ENCODE measurements at places on chromosomes 16 and 17. TPM values are rescaled to one million over a fixed set of nuclear protein-coding genes. Genes with fewer than 3 reads are reported as not detected.

The TBC1D28 gene
- total RNA-seq: not detected

The ATF7IP2 gene
- 16.0 TPM for total RNA-seq

The SLC26A11 gene
- total RNA-seq: 42.4 TPM

The CDK10 gene
- total RNA-seq: 79.6 TPM

The CIBAR2 gene
- 12.8 TPM for total RNA-seq

The CLEC10A gene
- 7.7 TPM for total RNA-seq

GRCh38 chr16:67198238-67198734 lies 645 bp upstream of the ELMO3 start:
- DNase-seq: peak; percentile 70
- no peaks in the 10 kb centered on the region for H3K27me3 ChIP-seq
- peaks cover 24% of the 10 kb centered on the region for H3K4me1 ChIP-seq
- H3K36me3 ChIP-seq: peaks cover 81% of the 10 kb centered on the region
- no peak overlapping the region for H3K4me3 ChIP-seq
- H3K27ac ChIP-seq: peak overlapping the region; percentile 71

DNA sequence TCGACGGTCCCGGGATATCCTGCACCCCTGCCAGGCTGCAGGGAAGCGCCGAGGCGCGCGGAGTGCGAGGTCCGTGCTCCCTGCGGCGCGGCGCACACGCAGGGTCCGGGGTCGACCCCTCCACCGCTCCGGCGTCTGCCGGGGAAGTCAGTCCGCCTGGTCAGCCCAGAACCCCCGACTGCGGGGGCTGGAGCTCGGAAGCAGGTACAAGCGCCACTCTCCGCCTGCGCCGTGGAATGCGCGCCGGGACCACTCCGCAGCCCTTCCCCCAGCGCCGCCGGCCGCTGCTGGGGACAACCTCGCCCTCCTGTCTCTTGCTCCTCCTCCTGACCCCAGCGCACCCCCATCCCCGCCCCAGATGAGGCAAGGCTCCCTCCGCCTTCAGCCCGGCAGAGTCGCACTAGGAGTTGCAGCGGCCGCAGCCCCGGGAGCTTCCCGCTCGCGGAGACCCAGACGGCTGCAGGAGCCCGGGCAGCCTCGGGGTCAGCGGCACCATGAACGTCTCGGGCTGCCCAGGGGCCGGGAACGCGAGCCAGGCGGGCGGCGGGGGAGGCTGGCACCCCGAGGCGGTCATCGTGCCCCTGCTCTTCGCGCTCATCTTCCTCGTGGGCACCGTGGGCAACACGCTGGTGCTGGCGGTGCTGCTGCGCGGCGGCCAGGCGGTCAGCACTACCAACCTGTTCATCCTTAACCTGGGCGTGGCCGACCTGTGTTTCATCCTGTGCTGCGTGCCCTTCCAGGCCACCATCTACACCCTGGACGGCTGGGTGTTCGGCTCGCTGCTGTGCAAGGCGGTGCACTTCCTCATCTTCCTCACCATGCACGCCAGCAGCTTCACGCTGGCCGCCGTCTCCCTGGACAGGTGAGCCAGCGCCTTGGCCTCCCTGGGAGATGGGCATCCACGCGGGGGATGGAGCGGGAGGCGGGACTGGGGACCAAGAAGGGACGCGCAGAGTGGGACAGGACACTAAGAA lies at the start of gene GALR2:
Gene GALR2 (plus strand): TSS at position 392 of the 974 bp plus-strand sequence. CDS start 103 bp downstream, at position 495.
- H3K4me3 ChIP-seq: peak within 1 kb of the TSS; percentile 21
- DNase-seq: no peak
- peaks cover 61% of the 10 kb centered on the region for H3K4me1 ChIP-seq
- H3K27ac ChIP-seq: no peak within 1 kb of the TSS
- H3K27me3 ChIP-seq: peaks cover 62% of the 10 kb centered on the region

DNA sequence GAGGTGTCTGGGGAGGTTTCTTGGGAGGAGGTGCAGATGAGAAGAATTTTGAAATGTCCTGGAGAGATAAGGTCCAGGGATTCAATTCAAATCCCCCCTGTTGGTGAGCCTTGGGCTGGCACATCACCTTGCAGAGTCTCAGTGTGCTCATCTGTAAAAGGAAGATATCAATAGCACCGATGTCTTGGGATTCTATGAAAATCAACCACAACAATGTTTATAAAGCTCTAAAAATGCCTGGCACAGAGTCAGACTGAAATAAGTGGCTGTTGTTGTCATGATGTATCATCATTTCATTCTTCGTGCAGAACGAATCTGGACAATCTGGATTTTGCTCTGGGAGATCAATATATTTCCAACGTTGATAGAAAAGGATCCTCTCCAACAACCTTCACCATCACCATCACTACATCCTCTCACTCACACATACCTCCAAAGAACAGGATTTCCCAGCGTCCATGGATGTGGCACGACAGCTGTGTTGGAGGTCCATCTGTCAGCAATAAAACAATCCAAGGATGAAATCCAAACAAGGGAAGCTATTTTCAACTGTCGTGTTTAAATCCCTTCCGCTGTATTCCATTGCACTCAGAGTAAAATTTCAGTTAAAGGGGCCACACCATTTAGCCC lies 393.7 kb upstream of the DYNLRB2 start:
- peaks cover 6% of the 10 kb centered on the region for H3K4me1 ChIP-seq
- H3K27ac ChIP-seq: no peak overlapping the region
- DNase-seq: no peak
- H3K4me3 ChIP-seq: no peak overlapping the region

GRCh38 chr17:69084911-69085310 lies 24.2 kb upstream of the ABCA9 start:
- no peak for DNase-seq
- no peaks in the 10 kb centered on the region for H3K4me1 ChIP-seq
- peaks cover 20% of the 10 kb centered on the region for H3K36me3 ChIP-seq
- no peak overlapping the region for H3K4me3 ChIP-seq

- DNase-seq: peak; percentile 70
- no peaks in the 10 kb centered on the region for H3K27me3 ChIP-seq
- H3K4me3 ChIP-seq: no peak overlapping the region
- H3K36me3 ChIP-seq: no peaks in the 10 kb centered on the region
- H3K27ac ChIP-seq: no peak overlapping the region
- peaks cover 49% of the 10 kb centered on the region for H3K4me1 ChIP-seq
These were observed 52.8 kb downstream of the TOM1L2 start for GRCh38 chr17:17919169-17920107.

- no peak overlapping the region for H3K4me3 ChIP-seq
- no peak for DNase-seq
- H3K27ac ChIP-seq: no peak overlapping the region
- no peaks in the 10 kb centered on the region for H3K27me3 ChIP-seq
These were observed 37.2 kb downstream of the KCNJ2 start for GRCh38 chr17:70206361-70207010.
